ENCODE measurements at places on chromosomes 1 and 21.

DNA sequence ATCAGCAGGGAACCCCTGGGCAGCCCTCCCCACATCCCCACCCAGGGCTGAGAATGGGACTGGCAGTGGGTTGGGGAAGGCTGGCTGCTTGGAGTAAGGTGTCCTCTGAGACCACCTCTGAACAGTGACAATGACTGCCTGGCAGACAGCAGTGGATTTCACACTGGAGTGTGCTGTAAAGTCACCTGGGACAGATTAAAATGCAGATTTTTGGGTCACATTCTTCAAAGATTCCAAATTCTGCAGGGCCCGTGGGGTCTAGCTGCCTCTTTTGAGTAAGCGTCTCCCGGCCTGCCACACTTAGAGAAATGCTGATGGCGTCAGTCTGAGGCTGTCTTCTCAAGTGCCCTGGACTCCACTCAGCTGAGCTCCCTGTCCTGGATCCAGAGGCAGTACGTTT is 164.5 kb downstream of the GRIK3 start:
- DNase-seq: no peak

GRCh38 chr1:226672339-226672762 is 66.7 kb downstream of the ITPKB start:
- DNase-seq: no peak

DNA sequence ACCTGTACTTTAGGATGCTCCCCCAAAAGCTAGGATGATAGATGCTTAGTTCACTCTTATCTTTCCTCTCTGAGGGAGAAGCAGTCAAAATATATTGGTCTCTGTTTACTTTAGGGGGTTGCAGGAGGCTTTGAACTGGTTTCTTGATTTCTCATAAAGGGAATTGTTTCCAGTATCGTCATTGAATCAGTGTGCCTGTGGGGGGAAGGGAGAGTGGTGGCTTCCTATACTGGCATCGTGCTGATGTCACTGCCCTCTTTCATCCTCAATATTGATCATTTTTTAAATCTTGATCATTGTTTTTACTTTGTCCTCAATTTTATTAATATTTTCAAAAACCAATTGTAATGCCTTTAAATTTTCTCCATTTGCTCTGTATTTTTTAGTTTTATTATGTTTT is 40.2 kb upstream of the CFHR3 start:
- DNase-seq: no peak

DNA sequence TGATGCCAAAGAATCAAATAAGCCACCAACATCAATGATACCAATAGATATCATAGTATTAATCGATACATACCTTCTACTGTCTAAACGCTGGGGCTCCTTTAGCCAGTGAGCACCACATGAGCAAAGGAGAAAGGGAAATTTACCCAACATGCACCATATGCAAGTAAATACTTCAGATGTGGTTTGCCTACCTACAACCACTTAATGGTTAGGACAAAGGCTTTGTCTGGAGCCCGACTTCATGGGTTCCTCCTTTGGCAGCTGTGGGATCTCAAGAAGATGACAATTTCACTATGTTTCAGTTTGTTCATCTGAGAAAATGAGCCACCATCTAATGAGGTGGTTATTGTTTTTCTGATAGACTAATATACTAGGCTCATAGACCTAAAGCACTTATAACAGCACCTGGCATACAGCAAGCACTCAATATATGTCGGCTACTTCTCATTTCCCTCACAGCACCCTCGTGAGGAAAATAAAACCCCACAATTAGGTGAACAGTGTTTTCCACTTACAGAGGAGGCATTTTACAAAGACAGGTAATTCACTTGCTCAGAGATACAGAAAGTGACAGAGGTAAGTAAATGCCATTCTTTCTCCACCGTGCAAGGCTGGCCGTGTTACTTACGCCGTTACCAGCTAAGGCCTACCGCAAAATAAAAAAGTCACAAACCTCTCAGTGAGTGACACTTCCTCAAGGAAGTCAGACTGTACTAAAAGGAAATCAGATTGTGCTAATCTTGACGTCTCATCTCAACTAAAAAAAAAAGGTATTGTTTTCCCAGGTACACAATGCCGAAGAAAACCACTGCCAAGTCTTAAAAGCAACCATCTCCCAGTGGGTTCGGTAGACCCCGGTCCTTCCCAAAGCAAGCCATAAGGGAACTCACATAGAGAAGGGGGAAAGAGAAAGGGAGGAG is 1.6 kb downstream of the TTC13 start:
- DNase-seq: no peak

DNA sequence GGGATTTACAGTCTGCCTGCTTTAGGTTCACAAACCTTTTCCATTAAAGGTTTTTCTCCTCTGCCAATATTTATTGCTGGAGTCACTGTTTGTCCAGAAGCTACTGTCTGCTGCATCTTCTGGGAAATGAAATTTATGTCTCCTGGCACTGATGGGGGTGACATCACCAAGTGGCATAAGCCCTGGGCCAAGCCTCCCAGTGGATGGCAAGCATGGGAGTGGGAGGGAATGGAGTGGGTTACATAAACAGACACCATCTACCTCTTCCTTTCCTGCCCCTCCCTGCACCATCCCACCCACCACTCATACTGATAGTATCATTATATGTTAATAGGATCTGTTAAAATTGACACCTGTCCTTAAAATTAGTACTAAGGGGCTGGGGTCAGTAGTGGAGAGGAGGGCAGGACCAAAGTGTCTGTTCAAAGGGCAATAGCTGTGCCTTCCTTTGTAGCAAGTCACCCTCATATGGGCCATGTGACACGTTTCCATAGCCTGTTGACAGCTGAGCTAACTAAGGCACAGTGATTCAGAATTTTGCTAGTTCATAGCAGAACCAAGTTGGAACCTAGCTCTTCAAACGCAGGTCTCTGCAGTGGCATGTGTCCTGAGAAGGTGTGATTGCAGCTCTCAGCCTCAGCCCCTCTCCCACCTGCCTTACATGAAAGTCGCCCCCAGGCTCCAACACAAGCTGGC is 71.0 kb downstream of the MAB21L3 start:
- DNase-seq: no peak

GRCh38 chr1:187928288-187928687 is 1099.5 kb downstream of the PLA2G4A start:
- DNase-seq: no peak

DNA sequence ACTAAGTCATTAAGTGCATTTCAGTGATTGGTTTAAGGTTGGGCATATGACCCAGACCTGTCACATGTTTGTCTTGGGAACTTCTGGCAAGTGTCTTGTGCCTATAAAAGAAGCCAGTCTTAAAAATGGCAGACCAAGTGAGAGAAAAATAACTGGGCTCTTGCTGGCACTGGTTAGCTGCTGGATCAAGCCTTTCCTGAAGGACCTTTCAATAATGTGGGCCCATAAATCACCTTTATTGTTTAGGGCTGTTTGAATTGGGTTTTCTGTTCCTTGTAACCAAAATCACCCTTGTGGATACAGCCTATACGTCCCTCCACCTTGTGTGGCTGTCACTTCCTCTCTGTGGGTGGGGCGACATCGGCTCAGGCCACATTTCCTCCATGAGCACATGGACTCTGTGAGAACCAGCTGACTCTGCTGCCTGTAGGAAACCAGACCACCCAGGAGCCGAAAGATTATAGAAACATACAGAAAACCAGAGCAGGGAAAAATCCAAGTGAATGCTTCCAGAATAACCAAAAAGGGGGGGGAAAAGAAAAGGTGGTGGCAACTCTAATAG is 25.6 kb upstream of the WNT4 start:
- DNase-seq: no peak

GRCh38 chr1:27804791-27805190 is 25.8 kb upstream of the PPP1R8 start:
- DNase-seq: no peak

GRCh38 chr1:240486611-240487010 is 125.3 kb downstream of the GREM2 start:
- no peak for DNase-seq

- no peak for DNase-seq
Measured at GRCh38 chr1:80003250-80003649, 996.7 kb upstream of the ADGRL4 start.

- DNase-seq: no peak
Measured at GRCh38 chr1:10575616-10576015, 100.9 kb downstream of the PEX14 start.

DNA sequence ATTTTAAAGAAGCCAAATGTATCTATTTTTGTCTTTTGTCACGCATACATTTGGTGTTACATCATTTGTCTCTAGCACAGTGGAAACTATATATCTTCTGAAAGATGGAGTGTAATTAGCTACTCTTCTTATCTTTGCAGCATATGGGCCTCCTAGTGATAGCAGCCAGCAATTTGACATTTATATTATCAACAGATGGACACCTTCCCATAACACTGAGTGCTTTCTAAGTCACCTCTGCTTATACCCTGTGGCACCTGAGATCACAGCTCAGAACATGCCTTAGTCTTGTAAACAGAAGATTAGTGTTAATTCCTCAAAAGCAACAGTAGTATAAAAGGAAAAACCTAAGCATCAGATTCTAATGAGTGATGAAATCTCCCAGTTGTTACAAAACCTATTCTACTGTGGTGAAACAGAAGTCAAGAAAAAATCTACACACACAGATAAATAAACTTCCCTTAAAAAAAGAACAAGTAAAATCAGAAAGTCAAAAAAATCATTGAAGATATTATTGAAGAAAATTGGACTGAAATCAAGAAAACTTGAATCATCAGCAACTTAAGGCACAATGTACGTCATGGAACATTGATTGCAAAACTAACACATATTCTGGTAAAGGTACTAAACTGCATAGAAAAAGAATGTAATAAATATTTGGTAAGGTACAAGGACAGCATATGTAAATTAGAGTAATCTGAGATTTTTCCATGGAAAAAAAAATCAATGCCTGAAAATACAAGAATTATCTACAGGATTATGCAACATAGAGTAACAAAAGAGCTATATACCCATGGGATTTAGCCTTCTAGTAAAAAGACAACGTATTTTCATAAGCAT is 61.7 kb downstream of the KCNT2 start:
- no peak for DNase-seq
